ENCODE measurements at places on chromosomes 3 and 15. TPM values are rescaled to one million over a fixed set of nuclear protein-coding genes. Genes with fewer than 3 reads are reported as not detected.

The BNC1 gene
- not detected for total RNA-seq

The STRA6 gene
- total RNA-seq = not detected

The B3GNT5 gene
- total RNA-seq = 0.79 TPM

The PLSCR5 gene
- not detected for total RNA-seq

The SLC41A3 gene
- 32.4 TPM for total RNA-seq

The RSRC1 gene
- 42.9 TPM for total RNA-seq

The SENP5 gene
- 37.5 TPM for total RNA-seq

The LRIG1 gene
- 27.0 TPM for total RNA-seq

GRCh38 chr15:68730471-68730919 is 90.2 kb downstream of the ANP32A start:
- peaks cover 5% of the 10 kb centered on the region for H3K27me3 ChIP-seq
- H3K27ac ChIP-seq = no peak overlapping the region
- H3K36me3 ChIP-seq = no peaks in the 10 kb centered on the region
- DNase-seq = no peak
- no peak overlapping the region for H3K4me3 ChIP-seq

- H3K27me3 ChIP-seq = no peaks in the 10 kb centered on the region
- H3K4me3 ChIP-seq = no peak overlapping the region
- no peaks in the 10 kb centered on the region for H3K4me1 ChIP-seq
- DNase-seq = no peak
- H3K27ac ChIP-seq = no peak overlapping the region
Measured at GRCh38 chr3:133367956-133368355, 31.9 kb upstream of the BFSP2 start.

- no peak overlapping the region for H3K27ac ChIP-seq
- H3K4me1 ChIP-seq = peaks cover 4% of the 10 kb centered on the region
- DNase-seq = no peak
- peaks cover 6% of the 10 kb centered on the region for H3K36me3 ChIP-seq
Measured at GRCh38 chr15:69194854-69195253, 34.4 kb downstream of the GLCE start.

DNA sequence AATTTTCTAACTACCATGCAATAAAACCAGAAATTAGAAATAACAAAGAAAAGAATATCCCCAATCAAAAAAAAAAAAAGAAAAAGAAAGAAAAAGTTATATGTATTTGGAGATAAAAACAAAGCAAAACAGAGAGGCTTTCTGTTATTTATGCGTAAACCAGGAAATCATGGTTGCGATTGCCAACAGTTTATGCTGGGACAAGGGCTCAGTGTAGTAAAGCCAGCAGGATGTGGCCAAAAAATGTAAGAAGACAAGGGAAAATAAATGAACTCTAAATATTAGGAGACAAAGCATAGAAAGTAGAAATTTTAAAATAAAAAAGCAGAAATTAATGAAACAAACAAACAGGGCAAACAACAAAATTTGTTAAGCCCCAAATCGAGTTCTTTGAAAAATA is 27.2 kb upstream of the GOLGA8J start:
- H3K27ac ChIP-seq = no peak overlapping the region
- H3K36me3 ChIP-seq = no peaks in the 10 kb centered on the region
- no peaks in the 10 kb centered on the region for H3K4me1 ChIP-seq
- H3K4me3 ChIP-seq = no peak overlapping the region

DNA sequence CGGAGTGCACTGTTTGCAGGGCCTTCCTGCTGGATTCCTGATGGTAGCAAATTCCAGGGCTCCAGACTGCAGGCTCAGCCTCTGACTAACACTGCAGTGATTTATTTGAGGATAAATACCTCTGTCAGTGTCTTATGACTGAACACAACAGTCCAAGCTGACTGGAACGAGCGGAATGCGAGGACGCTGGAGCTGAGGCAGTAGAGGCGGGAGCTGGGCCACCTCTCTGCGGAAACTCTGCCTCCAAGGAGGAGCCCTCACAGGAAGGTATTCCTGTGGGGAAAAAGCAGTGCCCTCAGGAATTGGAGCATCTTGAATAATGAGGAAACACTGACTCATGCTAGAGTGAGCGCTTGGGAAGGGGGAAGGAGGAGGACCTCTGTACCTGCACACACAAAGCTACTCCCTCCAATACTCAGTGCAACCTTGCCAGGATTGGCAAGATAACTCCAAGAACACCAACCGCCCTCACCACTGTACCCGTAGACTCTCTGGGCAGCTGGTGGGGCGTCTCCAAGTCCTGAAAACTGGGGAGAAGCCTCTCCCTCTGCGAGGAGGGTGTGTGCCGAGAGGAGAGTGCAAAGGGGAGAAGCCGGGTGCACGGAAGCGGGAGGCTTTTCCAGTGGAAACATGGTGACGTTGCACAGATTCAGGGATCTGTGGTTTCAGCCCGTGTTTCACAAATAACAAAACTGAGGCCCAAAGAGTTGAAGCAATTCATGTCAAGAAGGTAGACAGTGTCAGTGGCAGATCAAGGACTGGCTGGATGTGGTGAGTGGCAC is 43.0 kb downstream of the VGLL4 start:
- peaks cover 49% of the 10 kb centered on the region for H3K36me3 ChIP-seq
- peak overlapping the region; percentile 64 for H3K27ac ChIP-seq
- H3K27me3 ChIP-seq = no peaks in the 10 kb centered on the region

DNA sequence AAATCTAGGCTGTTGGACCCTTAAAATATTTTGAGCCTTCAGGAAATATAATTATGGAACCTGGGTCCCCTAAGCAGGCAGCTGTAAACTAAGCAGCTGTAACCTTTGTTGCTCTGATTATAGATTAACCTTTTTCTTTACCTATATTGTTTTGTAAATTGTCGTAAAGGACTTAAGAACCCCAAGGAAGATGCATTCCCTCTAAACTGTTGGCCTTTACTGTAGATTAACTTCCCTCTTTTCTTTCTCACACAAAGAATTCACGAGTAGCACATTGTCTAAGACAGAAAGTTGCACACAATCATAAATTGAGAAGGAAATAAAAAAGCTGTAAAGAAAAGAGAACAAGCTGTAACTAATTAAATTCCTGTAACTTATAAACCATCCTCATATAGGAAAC is 877.3 kb downstream of the ROBO2 start:
- no peaks in the 10 kb centered on the region for H3K4me1 ChIP-seq
- DNase-seq = no peak
- no peaks in the 10 kb centered on the region for H3K27me3 ChIP-seq
- no peaks in the 10 kb centered on the region for H3K36me3 ChIP-seq
- H3K4me3 ChIP-seq = no peak overlapping the region
- H3K27ac ChIP-seq = no peak overlapping the region

- peaks cover 11% of the 10 kb centered on the region for H3K36me3 ChIP-seq
- H3K4me1 ChIP-seq = peaks cover 10% of the 10 kb centered on the region
- no peak overlapping the region for H3K27ac ChIP-seq
Measured at GRCh38 chr15:82139823-82140268, 94.0 kb upstream of the MEX3B start.

GRCh38 chr15:92393980-92394308 is 263 bp downstream of the ST8SIA2 start:
- H3K27me3 ChIP-seq = peaks cover 64% of the 10 kb centered on the region
- H3K4me3 ChIP-seq = peak overlapping the region; percentile 23
- no peaks in the 10 kb centered on the region for H3K36me3 ChIP-seq

- no peaks in the 10 kb centered on the region for H3K4me1 ChIP-seq
- H3K36me3 ChIP-seq = no peaks in the 10 kb centered on the region
- H3K27ac ChIP-seq = no peak overlapping the region
- H3K4me3 ChIP-seq = no peak overlapping the region
Measured at GRCh38 chr15:25249236-25250010, 189.4 kb downstream of the UBE3A start.

GRCh38 chr15:95512906-95513305 is 817.6 kb upstream of the NR2F2 start:
- no peaks in the 10 kb centered on the region for H3K36me3 ChIP-seq
- peaks cover 25% of the 10 kb centered on the region for H3K27me3 ChIP-seq
- no peaks in the 10 kb centered on the region for H3K4me1 ChIP-seq
- no peak overlapping the region for H3K27ac ChIP-seq
- no peak for DNase-seq
- no peak overlapping the region for H3K4me3 ChIP-seq

DNA sequence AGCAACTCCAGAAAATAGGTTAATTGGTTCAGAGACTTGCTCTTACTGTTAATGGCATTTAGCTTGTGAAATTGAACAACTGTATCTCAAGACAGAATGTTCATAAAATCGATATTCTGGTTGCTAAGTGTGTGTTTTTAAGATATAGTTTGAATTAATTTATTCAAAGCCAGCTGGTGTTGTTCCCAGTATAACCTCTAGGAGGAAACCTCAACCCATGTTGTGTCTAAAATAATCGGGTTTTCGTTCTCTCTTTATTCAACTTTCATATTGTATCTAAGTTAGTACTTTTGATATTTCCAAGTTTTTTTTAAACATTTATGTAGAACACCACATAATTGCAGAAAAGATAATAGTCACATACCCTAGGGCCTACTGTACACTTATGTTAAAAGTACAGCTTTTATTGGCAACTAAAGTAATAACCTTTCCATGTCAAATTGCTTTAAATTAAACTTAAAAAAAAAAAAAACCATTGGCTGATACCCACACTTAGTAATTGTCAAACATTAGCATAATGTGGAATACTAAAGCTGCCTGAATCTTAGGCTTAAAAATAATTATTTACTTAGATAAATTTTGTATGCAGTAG is 90.9 kb downstream of the SAMMSON start:
- H3K4me3 ChIP-seq = no peak overlapping the region
- no peak for DNase-seq
- no peaks in the 10 kb centered on the region for H3K36me3 ChIP-seq
- H3K4me1 ChIP-seq = no peaks in the 10 kb centered on the region
- no peak overlapping the region for H3K27ac ChIP-seq

GRCh38 chr3:197957790-197958133 is 2.3 kb upstream of the LMLN start:
- no peaks in the 10 kb centered on the region for H3K27me3 ChIP-seq
- DNase-seq = no peak
- peaks cover 65% of the 10 kb centered on the region for H3K4me1 ChIP-seq
- peak overlapping the region; percentile 80 for H3K27ac ChIP-seq
- peaks cover 36% of the 10 kb centered on the region for H3K36me3 ChIP-seq
- no peak overlapping the region for H3K4me3 ChIP-seq

GRCh38 chr3:123295171-123295900 is 93.6 kb downstream of the SEC22A start:
- no peaks in the 10 kb centered on the region for H3K36me3 ChIP-seq
- H3K27ac ChIP-seq = no peak overlapping the region
- no peaks in the 10 kb centered on the region for H3K27me3 ChIP-seq
- no peaks in the 10 kb centered on the region for H3K4me1 ChIP-seq
- no peak overlapping the region for H3K4me3 ChIP-seq
- DNase-seq = no peak

DNA sequence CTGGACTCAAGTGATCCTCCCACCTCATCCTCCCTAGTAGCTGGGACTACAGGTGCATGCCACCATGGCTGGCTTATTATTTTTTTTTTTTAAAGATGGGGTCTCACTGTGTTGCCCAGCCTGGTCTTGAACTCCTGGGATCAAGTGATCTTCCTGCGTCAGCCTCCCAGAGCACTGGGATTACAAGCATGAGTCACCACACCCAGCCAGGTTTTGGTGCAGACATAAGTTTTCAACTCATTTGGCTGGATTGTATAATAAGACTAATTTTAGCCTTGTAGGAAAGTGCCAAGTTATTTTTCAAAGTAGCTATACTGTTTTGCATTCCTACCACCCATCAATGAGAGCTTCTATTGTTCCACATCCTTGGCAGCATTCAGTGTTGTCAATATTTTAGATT is 32.1 kb downstream of the BUB1B start:
- no peaks in the 10 kb centered on the region for H3K27me3 ChIP-seq
- H3K27ac ChIP-seq = no peak overlapping the region
- H3K4me3 ChIP-seq = no peak overlapping the region
- peaks cover 21% of the 10 kb centered on the region for H3K4me1 ChIP-seq
- no peak for DNase-seq
- peaks cover 54% of the 10 kb centered on the region for H3K36me3 ChIP-seq

GRCh38 chr3:8603115-8603710 is 41.4 kb downstream of the SSUH2 start:
- peaks cover 2% of the 10 kb centered on the region for H3K27me3 ChIP-seq
- no peak for DNase-seq
- no peaks in the 10 kb centered on the region for H3K36me3 ChIP-seq
- H3K4me3 ChIP-seq = no peak overlapping the region
